ENCODE measurements at places on chromosomes 7 and 10. TPM values are rescaled to one million over a fixed set of nuclear protein-coding genes. Genes with fewer than 3 reads are reported as not detected.

- H3K27ac ChIP-seq, result no peak overlapping the region
- no peak overlapping the region for H3K4me3 ChIP-seq
- no peaks in the 10 kb centered on the region for H3K36me3 ChIP-seq
- H3K27me3 ChIP-seq, result no peaks in the 10 kb centered on the region
Observed at GRCh38 chr10:88979153-88979562, 11.4 kb upstream of the FAS start.

- no peak for DNase-seq
- no peak overlapping the region for H3K27ac ChIP-seq
Observed at GRCh38 chr7:39613577-39613976, 9.8 kb upstream of the RALA start.

DNA sequence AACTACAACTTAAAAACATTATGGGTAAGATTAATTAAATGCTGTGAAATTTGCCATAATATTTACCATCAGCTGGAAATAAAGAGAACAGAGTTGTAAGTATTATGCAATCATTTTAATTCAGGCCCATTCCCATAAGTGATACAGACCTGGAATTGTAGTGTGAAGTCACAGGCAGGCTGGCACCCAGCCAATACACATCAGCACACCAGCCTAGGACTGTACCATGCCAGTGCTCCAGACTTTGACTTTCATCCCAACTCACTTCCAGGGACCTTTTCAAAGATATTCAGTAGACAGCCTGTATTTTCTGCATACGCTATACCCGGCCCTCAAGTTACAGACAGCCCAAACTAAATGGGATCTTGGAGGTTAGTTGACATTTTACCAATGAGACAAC lies 143.3 kb downstream of the TES start:
- no peak for DNase-seq
- H3K4me3 ChIP-seq, result no peak overlapping the region
- H3K27ac ChIP-seq, result no peak overlapping the region
- H3K4me1 ChIP-seq, result no peaks in the 10 kb centered on the region
- peaks cover 10% of the 10 kb centered on the region for H3K27me3 ChIP-seq

- H3K27me3 ChIP-seq, result no peaks in the 10 kb centered on the region
- no peak for DNase-seq
- H3K36me3 ChIP-seq, result no peaks in the 10 kb centered on the region
- no peak overlapping the region for H3K27ac ChIP-seq
Observed at GRCh38 chr10:114899982-114900381, 38.0 kb upstream of the TRUB1 start.

GRCh38 chr10:8065651-8066050 lies 11.2 kb downstream of the GATA3 start:
- H3K27me3 ChIP-seq, result no peaks in the 10 kb centered on the region
- H3K27ac ChIP-seq, result peak overlapping the region; percentile 91
- H3K4me3 ChIP-seq, result peak overlapping the region; percentile 54
- no peak for DNase-seq
- H3K4me1 ChIP-seq, result peaks cover 96% of the 10 kb centered on the region

- no peak overlapping the region for H3K27ac ChIP-seq
- DNase-seq, result peak; percentile 36
- no peaks in the 10 kb centered on the region for H3K4me1 ChIP-seq
- H3K36me3 ChIP-seq, result no peaks in the 10 kb centered on the region
Observed at GRCh38 chr7:123865517-123866117, 20.6 kb downstream of the HYAL4 start.

DNA sequence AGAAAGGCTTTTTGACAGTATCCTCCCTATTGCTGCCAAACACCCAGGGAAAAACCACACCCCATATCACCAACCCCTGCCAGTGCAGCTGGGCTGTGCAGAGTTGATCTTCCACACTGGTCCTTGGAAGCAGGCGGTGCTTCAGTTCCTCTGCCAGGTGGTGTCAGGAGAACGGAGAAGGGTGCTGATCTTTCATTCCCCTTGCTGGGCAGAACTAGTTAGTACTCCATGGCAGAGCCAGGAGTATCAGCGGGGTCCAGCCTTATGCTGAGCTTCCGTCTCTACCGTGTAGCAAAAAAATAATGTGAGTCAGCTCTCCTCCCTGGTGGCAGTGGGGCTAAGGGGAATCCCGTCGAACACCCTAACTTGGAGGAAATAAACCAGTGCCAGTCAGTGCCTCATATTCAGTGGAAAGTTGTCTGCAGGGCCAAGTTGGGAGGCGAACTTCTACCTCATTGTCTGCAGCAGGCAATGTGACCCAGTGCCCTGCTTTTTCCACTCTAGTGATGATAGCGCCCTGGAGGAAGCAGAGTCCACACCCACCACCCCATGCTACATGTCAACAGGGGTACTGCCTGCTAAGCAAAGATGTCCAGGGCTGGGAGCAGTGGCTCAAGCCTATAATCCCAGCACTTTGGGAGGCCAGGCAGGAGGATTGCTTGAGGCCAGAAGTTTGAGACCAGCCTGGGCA lies 175.4 kb downstream of the AUTS2 start:
- no peaks in the 10 kb centered on the region for H3K4me1 ChIP-seq
- no peak overlapping the region for H3K27ac ChIP-seq
- no peak for DNase-seq
- no peaks in the 10 kb centered on the region for H3K36me3 ChIP-seq

- no peak for DNase-seq
- no peak overlapping the region for H3K4me3 ChIP-seq
- H3K27ac ChIP-seq, result no peak overlapping the region
- H3K4me1 ChIP-seq, result no peaks in the 10 kb centered on the region
Observed at GRCh38 chr10:101649525-101650085, 45.4 kb downstream of the FBXW4 start.

- no peaks in the 10 kb centered on the region for H3K4me1 ChIP-seq
- H3K36me3 ChIP-seq, result no peaks in the 10 kb centered on the region
- H3K27ac ChIP-seq, result no peak overlapping the region
- H3K27me3 ChIP-seq, result peaks cover 4% of the 10 kb centered on the region
Observed at GRCh38 chr7:45185864-45186250, 28.3 kb downstream of the RAMP3 start.

GRCh38 chr10:125144693-125145623 lies 15.4 kb downstream of the CTBP2 start:
- H3K36me3 ChIP-seq, result no peaks in the 10 kb centered on the region
- no peak overlapping the region for H3K27ac ChIP-seq
- no peak overlapping the region for H3K4me3 ChIP-seq
- H3K27me3 ChIP-seq, result peaks cover 35% of the 10 kb centered on the region
- no peaks in the 10 kb centered on the region for H3K4me1 ChIP-seq

DNA sequence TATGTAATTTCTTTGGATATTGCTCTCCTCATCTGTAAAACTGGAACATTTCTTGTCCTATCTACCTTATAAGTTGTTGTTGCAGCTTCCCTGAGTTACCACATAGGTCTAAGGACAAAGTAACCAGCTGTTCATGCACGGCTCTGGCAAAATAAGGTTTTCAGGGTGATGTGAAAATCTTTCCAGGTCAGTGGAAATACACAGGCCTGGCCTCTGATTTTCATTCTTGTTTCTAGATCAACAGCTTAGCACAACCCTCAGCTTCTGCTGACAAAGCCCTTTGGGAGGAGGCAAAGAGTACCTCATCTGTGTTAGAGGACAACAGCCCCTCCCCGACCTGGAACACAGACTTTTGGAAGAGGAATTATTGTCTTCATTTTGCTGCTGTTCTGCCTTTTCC lies 117.5 kb upstream of the AGK start:
- H3K4me1 ChIP-seq, result no peaks in the 10 kb centered on the region
- DNase-seq, result no peak
- H3K27me3 ChIP-seq, result peaks cover 8% of the 10 kb centered on the region
- no peaks in the 10 kb centered on the region for H3K36me3 ChIP-seq

DNA sequence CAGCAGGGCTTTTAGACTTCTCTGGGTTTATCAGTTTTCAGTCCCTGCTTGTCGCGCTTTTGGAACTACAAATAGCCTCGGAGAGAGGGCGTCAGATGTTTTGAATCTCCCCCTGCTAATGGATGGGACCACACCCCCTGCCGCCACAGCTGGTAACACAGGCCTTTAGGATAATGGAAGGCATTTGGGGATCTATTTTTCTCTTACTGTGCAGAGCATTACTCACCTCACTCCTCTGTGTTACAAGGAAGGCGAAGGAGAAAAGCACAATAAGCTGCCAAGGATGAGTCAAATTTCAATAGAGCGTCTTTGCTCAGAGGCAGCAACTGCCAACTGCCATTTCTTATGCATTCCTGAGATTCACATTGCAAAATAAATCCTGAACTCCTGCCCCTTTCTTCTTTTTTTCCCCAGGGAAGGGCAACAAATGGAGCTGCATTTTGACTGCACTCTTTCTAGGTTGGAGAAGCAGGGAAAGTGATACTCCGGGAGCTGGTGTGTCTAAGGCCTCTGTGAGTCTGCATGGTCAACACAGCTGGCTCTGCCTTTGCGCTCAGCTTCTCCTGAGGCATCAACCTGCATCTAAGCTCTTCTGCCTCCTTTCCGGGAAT lies 31.5 kb upstream of the SMNDC1 start:
- H3K36me3 ChIP-seq, result no peaks in the 10 kb centered on the region
- H3K27ac ChIP-seq, result no peak overlapping the region
- H3K27me3 ChIP-seq, result peaks cover 3% of the 10 kb centered on the region
- no peak overlapping the region for H3K4me3 ChIP-seq

DNA sequence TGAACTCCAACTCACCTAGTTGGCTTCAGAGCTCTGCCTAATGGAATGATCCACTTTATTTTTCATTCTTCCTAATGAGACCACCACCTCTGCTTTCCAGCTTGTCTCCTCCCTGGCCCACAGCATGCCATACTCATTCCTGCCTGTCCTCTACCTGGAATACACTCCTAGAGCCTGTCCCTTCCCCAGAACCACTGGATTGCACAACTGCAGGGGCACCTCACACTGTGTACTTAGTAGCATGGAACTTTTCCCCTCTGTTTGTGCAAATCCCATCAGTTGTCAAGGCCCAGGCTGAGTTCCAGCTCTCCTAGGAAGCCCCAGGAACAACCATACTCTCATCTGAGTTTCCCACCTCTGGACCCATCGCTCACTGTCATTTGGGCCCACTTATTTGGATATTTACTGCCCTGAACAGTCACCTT lies 15.6 kb downstream of the ALDH18A1 start:
- H3K4me3 ChIP-seq, result no peak overlapping the region
- H3K4me1 ChIP-seq, result no peaks in the 10 kb centered on the region
- peaks cover 37% of the 10 kb centered on the region for H3K36me3 ChIP-seq
- DNase-seq, result no peak

DNA sequence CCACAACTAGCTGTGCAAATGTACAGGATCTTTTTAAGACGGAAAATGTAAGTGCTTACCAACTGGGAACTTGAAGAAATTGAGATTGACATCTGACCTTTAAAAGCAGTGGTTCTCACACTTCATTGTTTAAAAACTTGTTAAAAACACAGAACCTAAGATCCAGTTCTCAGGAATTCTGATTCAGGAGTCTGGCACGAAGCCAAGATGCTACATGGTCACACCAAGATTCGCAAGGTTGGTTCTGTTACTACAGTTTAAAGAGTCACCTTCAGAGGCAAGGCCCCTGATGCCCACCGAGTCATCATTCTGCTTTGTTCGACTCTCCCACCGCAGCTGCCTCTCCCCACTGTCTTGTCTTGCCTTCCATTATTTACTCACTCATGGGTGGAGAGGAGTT lies 113.3 kb downstream of the GLI3 start:
- no peak overlapping the region for H3K27ac ChIP-seq
- no peaks in the 10 kb centered on the region for H3K36me3 ChIP-seq

DNA sequence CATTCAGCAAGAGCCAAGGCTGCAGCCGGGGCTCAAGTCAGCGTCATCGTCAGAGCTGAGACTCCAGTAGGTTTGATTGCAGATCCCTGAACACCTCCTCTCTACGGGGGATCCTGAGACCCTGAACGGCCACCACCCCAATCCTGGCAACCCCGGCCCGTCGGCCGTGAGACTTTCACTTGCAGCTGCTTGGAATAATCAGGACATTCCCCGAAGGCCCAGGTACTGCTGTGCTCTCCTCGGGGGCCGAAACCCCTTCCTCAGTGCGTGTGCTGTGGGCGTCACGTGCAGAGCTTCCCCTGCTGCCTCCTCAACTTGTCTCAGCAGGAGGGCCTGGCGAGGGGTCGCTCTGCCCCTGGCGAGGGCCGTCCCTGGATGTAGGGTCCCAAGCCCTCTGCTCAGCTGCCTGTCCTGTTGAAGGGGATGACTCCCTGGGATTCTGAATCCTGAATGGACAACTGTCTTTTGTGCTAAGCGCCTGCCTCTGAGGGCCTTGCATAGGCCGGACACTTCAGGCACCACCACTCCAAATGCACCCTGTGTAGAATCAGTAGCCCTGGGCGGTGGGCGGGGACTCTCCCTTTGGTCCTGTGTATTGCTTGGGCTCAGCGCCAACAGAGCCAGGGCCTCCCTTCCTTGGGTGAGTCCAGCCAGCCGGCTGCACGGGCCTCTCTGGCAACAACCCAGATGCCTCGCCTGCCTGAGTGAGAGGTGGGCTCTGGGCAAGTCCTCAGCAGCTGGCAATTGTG lies 63.8 kb upstream of the EBF3 start:
- no peaks in the 10 kb centered on the region for H3K27me3 ChIP-seq
- H3K27ac ChIP-seq, result no peak overlapping the region
- H3K4me1 ChIP-seq, result no peaks in the 10 kb centered on the region
- H3K36me3 ChIP-seq, result no peaks in the 10 kb centered on the region
- H3K4me3 ChIP-seq, result no peak overlapping the region

DNA sequence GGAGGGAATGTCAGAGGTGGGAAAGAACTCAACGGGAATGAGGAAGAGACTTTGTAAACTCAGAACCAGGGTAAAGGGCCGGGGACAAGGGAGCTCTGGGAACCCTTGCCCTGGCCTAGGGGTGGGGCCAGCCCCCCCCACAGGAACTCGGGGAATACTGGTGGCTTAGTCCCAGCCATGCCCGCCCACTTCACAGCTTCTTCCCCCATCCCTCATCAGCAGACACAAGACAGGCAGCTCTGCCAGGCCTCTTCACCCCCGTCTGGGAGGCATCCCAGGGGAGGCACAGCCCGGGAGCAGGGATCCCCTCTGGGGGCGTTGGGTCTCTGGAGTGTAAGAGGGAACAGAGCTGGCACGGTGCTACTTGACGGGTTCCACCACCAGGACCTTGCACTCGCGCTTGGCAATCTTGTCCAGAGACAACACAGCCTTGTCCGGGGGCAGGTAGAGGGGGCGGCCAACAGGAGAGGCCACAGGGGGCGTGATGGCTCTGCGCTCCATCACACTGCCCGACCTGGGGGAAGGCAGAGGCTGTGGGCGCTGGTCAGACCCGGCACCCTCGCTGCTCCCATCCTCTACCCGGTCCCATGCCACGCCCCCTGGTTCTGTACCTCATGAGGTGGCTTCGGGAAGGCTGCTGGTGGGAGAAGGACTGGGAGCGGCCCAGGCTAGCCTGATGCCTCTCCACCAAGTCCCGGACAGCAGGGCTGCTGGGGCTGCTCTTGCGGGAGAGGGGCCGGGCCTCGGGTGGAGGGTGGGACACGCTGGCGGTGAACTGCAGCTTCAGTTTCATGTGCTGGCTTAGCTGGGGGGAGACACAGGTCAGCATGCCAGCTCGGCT lies 3.7 kb downstream of the TRAPPC14 start:
- peaks cover 38% of the 10 kb centered on the region for H3K36me3 ChIP-seq
- DNase-seq, result no peak
- H3K4me1 ChIP-seq, result peaks cover 47% of the 10 kb centered on the region
- H3K27me3 ChIP-seq, result no peaks in the 10 kb centered on the region
- no peak overlapping the region for H3K27ac ChIP-seq
- H3K4me3 ChIP-seq, result no peak overlapping the region

The MYO3A gene
- total RNA-seq, result not detected

The SLC25A40 gene
- 54.9 TPM for total RNA-seq

The TMEM26 gene
- not detected for total RNA-seq

The UCMA gene
- not detected for total RNA-seq

The FOXI2 gene
- total RNA-seq, result not detected

The DYDC2 gene
- total RNA-seq, result not detected

The MMD2 gene
- total RNA-seq, result not detected

The PIP gene
- not detected for total RNA-seq

The RSPH10B gene
- total RNA-seq, result not detected

The PNLIPRP1 gene
- not detected for total RNA-seq

The CASP7 gene
- 12.2 TPM for total RNA-seq

The CDHR3 gene
- 0.57 TPM for total RNA-seq

The CPED1 gene
- not detected for total RNA-seq
